ENCODE measurements at places on chromosomes 7 and 10. TPM values are rescaled to one million over a fixed set of nuclear protein-coding genes. Genes with fewer than 3 reads are reported as not detected.

The BHLHA15 gene
- not detected for total RNA-seq

- no peak for DNase-seq
Observed at GRCh38 chr7:27277628-27278027, 35.0 kb downstream of the EVX1 start.

DNA sequence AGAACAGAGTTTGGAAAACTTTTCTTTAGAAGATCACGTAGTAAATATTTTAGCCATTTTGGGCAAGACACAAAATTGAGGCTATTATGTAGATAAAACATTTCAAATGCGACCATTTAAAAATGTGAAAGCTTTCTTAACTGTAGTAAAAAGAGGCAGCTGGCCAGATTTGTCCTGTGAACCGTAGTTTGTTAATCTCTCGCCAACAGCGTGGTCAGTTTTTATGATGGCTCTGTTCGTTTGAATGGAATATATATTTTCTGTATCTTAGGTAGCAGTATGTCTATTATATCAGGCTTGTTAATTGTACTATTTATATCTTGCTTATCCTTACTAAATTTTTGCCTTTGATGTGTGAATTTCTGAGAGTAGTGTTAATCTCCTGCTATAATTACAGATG lies 124.9 kb downstream of the CCSER2 start:
- DNase-seq: no peak

DNA sequence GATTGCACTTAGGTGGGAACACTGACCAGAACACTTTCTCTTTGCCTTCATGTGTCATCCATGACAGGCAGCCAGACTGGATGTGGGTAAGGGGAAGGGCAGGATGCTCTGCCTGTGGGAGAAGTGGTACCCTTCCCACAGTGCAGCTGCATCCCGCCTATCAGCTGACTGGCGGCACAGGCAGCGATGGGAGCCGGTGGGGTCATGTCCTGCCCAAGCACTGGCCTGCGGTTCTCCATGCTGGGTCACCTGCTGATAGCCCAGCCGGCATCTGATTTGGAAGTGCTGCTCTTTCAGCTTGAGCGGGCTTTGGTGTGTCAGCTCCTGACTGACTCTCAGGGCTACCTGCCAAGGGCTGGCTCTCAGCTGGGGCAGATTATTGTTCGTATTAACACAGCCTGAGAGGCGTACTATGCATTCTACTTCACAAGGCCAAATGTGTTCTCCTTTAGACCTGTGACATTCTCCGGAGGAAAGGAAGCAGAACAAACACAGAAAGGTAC lies 105.2 kb upstream of the PDLIM1 start:
- peak; percentile 83 for DNase-seq

DNA sequence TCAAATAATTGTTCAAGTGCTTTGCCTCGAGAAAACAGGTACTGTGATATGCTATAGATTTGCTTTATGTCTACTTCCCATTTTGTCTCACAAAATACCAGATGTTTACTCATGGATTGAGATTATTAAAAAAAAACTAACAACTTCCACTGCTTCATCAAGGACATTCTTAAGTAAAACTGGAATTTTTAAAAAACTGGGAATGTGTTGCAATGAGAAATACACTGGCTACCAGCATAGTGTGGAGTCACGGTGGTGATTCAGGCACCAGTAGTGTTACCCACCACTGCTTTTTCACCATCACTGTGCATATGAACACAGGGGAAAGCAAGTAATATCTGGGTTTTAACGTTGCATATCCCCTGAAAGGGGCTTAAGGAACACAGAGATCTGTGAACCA lies 21.2 kb downstream of the FIGNL1 start:
- DNase-seq: no peak

GRCh38 chr10:29537799-29538198 lies 97.0 kb downstream of the SVIL start:
- DNase-seq: no peak

- DNase-seq: no peak
Observed at GRCh38 chr7:14720785-14721184, 181.8 kb downstream of the DGKB start.

DNA sequence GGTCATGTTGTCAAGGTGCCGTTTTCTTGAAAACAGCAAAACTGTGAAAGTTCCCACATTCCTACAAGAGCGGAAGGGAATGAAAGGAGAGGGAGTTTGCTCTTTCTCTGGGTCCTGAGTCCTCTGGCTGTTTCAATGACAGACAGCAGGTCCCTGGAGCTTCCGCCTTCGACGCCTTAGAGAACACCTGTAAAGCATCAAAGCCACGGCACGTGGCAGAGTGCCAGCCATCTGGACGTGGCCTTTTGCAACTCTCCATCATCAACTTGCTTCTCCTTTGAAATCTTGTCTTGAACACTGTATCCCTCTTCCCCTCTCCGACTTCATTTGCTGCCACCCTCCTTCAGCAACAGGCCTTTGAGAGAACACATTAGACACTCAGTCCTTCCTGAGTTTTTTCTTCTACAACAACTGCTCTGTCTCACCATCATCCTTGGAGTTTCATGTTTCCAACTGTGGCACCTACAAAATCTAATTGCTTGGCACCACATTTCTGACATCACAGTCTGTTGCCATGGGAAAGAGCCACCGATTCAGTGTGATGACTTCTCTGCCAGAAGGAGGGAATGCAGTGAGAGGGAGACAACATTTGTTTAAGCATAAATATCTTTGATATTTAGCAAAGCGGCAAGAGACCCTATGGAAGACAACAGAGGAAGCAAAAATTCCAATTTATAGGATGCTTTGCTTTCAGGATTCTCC lies 204.9 kb upstream of the PTER start:
- DNase-seq: no peak

DNA sequence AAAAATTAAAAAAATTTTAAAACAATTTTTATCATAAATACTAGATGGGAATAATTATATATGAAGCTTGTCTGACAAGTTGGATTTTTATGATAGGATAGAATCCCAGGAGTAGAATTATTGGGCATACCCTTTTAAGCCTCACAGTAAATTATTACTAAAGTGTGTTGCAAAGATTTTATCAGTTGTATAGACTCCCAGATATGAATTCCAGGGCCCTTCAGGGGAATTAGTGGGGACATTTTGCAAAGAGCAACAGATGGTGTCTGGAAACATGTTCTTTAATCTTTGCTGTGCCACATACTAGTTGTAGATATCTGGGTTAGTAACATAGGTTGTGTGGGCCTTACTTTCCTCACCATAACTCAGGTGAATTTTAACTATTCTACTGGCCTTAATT lies 28.7 kb downstream of the ZEB1 start:
- no peak for DNase-seq

GRCh38 chr7:126689037-126689436 lies 563.7 kb downstream of the GRM8 start:
- no peak for DNase-seq

- no peak for DNase-seq
Observed at GRCh38 chr7:43960933-43961332, 34.7 kb downstream of the UBE2D4 start.

- no peak for DNase-seq
Observed at GRCh38 chr10:109902992-109903947, 20.0 kb downstream of the XPNPEP1 start.

DNA sequence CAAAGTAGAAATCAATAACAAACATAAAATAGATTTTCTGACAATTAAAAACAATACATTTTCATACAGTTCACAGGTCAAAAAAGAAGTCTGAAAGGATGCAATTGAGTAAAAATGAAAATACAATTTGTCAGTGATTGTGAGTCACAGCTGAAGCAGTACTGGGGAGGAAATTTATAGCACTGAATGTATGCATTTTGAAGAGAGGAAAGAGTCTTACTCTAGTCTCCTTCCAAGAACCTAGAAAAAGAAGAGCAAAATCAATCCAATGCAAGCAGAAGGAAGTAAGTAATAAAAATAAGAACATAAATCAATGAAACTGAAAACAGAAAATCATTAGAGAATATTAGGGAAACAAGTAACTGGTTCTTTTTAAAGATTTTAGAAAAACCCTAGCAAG lies 507.2 kb upstream of the IGFBP3 start:
- no peak for DNase-seq

GRCh38 chr10:78292250-78292981 lies 258.8 kb downstream of the RPS24 start:
- DNase-seq: no peak

DNA sequence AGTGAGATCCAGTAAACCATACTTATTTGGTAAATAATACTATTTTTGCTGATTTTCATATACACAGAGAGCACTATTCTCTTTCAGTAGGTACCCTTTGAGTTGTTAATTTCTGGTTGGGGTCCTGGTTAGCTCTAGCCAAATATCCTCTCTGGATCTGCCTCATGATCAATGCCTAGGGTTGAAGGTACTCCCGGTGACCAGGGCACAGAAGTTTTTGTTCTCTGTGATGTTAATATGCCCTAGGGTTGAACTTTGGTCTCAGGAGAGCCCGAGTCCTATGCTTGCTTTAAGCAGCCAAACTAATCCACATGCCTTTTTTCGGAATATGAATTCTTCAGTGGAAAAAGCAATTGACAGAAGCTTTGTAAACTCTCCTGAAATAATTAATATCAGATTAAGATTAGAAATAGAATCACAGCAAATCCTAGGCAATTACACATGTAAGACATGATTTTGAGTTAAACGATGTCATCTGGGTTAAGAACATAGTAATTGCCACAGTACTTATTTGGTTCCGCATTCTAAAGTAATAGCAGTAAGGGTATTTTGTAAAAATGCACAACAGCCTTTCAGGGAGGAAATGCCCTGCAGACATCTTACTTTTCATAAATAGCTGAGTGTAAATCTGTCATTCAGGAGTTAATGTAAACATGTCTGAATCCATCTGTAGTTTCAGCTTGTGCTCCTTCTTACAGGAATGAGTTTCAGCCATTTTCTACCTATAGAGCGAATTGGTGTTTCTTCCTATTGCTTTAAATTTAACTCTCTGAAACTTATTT lies 10.1 kb downstream of the CHN2 start:
- no peak for DNase-seq

GRCh38 chr10:129851941-129852640 lies 112.0 kb downstream of the EBF3 start:
- no peak for DNase-seq

- DNase-seq: no peak
Observed at GRCh38 chr10:99740933-99741559, 9.0 kb downstream of the CUTC start.

GRCh38 chr10:88274286-88274685 lies 308.8 kb downstream of the RNLS start:
- DNase-seq: no peak

DNA sequence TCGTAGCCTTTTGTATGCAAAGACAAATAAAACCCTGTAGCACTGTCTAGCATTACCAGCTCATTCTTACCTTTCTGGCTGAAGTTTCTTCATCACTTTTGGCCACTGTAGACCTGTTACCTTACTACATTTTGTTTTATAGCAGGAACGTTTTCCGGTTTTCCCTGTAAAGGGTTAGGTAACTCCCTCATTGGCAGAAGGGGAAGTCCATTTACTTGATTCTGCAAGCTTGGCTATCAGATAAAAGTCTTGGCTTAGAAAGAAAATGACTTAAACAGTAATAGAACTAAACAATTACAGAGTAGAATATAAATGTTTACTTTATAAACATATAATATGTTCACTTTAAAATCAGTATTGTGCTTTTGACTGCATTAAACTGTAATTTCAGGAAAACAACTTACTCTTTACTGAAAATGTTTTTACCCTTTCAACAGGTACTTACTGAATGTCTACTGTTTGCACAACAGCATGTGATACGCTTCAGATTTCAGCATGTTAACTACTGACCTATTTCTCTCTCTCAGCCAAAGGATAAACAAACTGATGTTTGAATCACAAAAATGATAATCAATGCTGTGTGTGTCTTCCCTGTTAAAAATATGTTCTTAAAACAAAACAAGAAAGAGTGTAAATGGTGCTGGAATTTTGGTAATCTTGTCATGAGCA lies 67.1 kb downstream of the OTUD1 start:
- DNase-seq: no peak

Measured in aorta (tissue), 5 donors.